NCI-H510A (cell line): ENCODE measurements at places on chromosomes 6 and 20.

DNA sequence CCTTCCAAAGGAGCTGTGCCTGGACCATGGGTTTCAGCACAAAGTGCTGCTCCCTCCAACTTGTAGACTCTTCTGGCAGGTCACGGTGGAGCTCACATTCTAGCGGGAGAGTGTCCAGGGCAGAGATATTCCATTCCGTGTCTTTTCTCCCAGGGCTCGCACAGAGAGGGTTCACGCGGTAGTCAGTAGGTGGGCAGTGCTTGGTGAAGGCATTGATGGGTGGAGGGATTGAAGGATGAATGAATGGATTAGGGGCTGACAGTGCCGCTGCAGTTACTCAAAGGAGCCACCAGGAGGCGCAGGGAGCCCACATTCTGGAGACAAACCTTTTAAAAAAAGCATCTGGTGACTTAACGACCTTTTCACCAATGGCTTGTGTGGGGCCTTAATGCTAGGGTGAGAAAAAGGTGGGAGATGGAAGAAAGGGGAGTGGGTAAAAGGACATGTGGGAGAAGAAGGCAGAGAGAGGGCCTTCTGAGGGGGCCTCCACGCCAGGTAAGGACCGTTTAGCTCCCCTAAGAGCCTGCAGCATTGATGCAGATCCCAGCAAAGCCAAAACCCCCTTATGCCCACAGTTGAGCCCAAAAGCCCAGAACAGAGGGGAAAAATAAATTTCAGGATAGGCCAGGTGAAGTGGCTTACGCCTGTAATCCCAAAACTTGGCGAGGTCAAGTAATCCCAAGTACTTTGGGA lies 17.5 kb upstream of the FAM110A start:
- DNase-seq, result no peak

DNA sequence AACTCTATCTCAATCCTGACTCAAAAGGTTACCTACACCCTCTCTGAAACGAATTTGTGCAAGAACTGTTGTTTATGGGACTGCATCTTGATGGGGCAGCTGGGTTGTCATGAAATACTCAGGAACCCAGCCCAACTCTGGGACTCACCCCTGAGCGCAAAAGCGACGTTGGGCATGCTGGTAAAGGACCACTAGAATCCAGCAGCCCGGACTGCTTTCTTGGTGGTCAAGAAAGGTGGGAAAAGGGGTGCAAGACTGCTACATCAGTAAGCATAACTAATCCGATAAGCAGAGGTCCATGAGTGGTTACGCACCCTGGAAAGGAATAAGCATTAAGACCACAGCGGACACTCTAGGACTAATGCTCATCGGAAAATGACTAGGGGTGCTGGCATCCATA lies 6.3 kb upstream of the PRR18 start:
- DNase-seq, result no peak

DNA sequence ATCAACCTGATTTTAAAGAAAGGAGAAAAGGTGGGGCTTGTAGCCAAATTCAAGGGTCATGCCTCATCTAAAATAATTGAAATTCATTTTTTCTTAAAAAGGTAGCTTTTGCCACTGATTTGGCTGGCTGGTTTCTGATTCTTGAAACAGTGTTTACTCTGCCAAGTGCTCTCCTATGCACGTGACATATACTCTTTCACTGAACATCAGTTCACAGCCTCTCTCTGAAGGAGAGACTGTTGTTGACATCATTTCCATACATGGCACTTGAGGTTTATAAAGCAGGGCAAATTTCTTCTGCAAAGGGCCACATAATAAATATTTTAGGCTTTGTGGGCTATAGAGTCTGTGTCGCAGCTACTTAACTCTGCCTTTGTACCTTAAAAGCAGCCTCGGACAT lies 40.4 kb upstream of the DOK5 start:
- peak; percentile 42 for DNase-seq

- DNase-seq, result no peak
These were observed 97.2 kb downstream of the KIF16B start for GRCh38 chr20:16476032-16476431.

- no peak for DNase-seq
These were observed 9.3 kb downstream of the NAPB start for GRCh38 chr20:23412026-23412425.

GRCh38 chr6:168596344-168596743 lies 155.4 kb downstream of the SMOC2 start:
- DNase-seq, result no peak

GRCh38 chr20:49710971-49711666 lies 2.6 kb downstream of the B4GALT5 start:
- no peak for DNase-seq

DNA sequence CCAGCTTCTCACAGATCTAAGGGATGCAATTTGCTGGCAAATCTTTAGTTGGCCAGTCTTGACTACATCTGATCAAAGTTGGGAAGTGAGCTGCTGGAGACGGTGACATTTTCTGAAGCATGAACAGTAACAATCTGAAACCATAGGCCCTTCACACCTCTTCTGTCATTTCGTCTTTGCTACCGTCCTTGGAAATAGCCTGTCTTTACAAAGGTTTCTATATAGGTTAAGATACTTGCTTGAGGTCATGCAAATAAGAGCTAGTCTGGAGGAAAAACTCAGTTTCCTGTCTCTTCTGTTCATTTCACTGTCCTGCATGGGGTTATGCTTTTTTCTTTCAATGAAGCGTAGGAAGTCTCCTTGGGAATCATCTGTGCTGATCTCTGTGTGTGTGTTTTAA lies 55.6 kb downstream of the CARMIL1 start:
- DNase-seq, result no peak

- no peak for DNase-seq
These were observed 114.7 kb upstream of the PRL start for GRCh38 chr6:22411376-22412105.

DNA sequence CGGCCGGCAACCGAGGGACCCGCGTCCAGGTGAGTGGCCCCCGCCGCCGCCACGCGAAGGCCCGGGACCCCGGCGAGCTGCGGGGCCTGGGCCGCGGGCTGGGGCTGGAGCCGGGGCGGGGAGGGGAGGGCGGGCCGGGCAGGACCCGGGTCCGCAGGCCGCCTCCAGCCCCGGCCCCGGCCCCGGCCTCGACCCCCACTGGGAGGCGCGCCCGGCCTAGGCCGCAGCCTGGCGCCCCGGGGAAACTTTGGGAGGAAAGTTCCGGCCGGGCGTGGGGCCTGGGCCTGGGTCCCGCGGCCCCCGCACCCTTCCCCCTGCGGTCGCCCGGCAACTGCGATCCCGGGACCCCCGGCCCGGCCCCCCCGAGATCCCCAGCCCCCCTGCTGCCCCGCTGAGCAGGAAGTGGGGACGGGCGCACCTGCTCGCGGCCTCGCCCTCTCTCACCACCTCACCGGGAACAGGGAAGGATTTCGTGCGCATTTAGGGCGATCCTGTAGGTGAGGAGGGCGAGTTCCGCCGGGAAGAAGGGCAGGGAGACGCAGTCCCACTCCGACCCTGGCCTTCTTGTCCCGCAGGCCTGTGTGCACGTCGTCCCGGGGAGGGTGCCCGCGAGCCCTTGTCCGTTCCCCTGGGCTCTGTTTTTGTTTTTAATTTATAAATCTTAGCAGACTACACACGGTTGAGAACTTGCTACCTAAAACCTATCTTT lies 402 bp downstream of the OSBPL2 start:
- DNase-seq, result peak; percentile 39

DNA sequence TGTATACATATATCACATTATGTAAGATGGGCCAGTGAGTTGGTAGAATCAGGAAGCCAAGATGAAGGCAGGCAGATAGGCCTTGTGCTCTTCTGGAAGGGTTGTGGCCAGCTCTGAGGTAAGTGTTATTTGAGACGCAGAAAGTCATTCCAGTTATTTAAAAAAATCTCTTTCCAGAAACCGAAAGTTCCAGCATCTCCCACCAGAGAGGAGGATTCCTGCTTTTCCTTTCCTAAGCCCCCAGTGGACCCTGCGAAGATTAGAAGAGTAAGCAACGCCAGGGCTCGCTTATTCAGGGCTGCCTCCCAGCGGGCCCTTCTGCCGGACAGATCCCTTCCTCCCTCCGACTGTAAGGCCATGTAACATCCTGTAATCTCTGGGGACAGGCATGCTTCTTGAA lies 20.4 kb downstream of the ARMC2 start:
- no peak for DNase-seq

GRCh38 chr6:148285205-148285604 lies 57.4 kb upstream of the SASH1 start:
- no peak for DNase-seq

GRCh38 chr6:75481936-75482593 lies 11.5 kb downstream of the FILIP1 start:
- DNase-seq, result no peak

GRCh38 chr6:83378621-83379388 lies 52.0 kb downstream of the ME1 start:
- DNase-seq, result no peak

- DNase-seq, result no peak
These were observed 26.7 kb downstream of the PKIG start for GRCh38 chr20:44609006-44609515.

- no peak for DNase-seq
These were observed 84.8 kb downstream of the AHI1 start for GRCh38 chr6:135412761-135413160.

DNA sequence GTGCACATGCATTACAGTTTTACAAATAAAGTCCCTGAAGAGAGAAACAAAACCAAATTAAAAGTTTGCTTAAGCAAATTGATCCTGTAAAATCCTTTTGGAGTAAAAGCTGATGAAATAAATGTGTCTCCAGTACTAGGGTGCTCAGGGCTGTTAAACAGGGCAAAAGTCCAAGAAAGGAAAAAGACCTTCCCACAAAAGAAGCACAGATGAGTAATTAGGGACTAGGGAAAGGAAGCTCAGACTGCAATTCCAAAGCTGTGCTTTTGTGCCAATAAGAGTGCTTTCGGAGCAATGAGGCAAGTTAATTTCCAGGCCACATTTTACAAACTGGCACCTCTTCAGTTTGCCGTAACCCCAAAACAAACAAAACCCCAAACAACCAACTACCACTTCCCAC lies 10.4 kb upstream of the RNF182 start:
- no peak for DNase-seq

- DNase-seq, result no peak
These were observed 39.9 kb downstream of the SCGN start for GRCh38 chr6:25691894-25692293.

DNA sequence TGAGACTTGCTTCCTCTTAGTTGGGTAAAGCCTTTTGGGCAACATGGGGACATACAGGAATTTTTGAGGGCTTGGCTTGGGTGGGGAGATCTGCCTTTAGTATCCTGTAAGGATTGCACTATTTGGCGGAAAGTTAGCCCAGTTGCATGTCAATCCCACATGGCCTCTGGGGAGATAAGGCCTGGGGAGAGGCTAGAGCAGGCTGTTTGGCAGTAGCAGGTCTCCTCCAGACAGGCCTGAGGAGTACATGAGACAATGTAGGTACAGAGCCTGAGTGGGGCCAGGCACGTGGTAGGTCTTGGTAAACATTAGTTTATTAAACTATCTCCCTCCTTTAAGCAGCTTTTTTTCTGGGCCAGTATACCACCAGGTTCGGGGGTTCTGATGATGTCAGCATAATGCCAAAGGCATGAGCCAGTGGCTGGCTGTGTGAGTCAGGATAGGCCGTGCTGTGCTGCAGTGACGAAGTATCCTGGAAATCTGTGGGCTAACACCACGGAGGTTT lies 147.9 kb downstream of the VEGFA start:
- DNase-seq, result no peak

DNA sequence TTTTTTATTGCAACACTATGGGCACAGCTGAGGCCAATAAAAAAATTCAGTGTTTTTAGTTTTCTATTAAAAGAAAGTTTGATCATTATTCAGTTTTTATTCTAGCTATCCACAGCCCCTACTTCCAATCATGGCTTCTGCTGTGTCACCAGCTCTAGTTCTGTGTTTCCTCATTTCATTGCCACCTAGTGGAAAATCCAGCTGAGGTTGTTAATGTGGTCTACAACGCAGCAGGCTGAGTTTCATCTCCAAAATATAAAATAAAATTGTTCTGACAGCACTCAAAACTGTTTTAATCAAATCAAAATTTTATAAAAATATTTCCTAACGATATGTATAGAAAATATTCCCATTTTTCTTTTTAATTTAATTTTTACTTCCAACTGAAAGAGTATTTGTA lies 13.6 kb downstream of the COL9A1 start:
- DNase-seq, result no peak
